ENCODE measurements at places on chromosomes 3 and 15. TPM values are rescaled to one million over a fixed set of nuclear protein-coding genes. Genes with fewer than 3 reads are reported as not detected.

Gene PYGO1
- 9.8 TPM for total RNA-seq

DNA sequence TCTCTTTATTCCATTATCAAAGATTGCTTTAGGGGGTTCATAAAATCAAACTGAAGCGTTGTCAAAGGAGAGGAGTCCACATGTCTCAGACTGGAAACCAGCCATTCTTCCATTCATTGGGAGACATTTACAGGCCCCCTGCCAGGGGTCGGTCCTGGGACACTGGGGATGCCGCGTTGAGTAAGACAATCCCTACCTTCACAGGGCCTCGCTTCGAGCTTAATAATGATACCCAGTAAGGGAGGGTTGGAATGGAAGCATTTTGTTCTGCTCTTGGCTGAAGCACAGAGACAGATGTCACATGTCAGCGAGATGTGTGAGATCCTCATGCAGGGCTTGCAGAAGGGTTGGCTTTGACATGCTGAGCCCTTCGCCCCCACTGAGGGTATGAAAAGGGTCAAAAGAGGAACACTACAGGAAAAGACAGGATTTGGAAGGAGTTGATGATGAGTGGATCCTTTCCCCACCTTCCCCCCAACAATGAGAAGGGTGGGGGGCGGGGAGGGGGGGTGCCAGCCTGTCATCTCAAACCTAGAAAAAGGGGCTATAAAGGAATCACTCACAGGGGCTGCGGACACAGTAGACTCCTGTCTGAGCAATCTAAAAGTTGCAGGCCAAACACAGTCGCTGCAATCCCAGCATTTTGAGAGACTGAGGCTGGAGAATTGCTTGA, 25.6 kb upstream of the ARL8B start:
- no peak for DNase-seq

- DNase-seq, result no peak
Observed at GRCh38 chr3:187323091-187323490, 31.6 kb upstream of the MASP1 start.

DNA sequence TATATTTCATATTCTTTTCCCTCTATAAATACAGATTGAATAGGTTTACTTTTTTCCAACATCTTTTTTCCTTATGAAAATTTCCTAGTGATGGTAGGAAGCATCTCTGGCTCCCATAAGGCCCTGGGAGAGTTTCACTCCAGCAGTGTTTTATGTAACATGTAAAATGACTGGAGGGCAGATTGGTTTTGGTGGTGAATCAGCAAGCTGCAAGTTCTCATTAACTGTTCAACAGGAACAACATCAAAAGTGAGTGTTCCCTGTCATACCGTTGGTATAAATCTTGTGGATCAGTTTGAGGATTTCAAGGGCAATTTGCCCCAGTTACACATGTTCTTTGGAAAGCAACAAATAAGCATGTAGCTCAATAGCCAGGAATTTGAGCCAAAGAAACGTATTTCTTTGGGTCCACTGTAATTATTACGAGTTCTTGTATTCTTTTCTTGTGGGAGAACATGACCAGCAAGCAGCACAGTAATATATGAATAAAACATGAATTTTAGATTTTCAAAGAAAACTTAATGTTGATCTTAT, 345.7 kb downstream of the SV2B start:
- peak; percentile 51 for DNase-seq

Gene SPTBN5
- total RNA-seq, result 1.1 TPM

DNA sequence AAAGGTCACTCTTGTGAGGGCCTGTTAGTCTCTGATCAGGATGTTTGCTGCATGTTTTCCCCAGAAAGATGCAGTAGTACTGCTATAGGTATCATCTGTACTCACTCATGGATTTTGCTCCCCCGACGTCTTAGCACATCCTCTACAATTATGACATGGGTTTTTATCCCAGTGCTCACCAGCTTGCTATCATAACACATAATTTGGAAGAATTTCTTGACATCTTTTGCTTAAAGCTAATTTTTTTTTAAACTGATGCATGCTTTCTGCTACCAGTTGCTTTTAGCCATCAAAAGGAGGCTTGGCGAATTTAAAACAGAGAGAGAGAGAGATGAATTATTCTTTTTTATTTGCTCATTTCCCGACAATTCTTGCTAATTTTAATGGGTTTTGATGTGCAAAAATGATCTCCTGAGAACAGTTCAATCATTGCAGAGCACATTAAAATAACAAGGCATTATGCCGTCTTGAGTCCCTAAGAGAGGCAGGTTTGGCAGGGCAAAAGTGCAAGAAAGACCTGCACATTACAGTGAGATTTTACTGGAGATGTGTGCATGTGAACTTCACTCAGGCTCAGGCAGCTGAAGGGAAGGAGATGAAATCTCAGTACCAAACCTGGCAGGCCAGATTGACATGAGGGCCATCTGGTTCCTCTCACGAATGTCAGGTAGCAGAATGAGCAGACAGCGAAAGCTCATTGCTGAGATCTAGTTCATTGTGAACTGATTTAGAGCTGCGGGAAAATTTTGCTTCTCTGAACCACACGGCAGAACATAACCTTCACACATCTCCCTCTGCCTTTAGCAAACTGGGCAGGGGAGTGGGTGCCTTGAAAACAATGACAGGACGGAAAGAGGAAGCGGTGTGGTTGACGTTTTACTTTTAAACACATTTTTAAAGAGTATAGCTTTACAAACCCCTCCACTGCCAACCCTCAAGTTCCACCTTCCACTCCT, 25.9 kb upstream of the GOLGA8B start:
- no peak for DNase-seq

Gene TERC
- 101 TPM for total RNA-seq

GRCh38 chr3:30776186-30776815, 118.2 kb downstream of the GADL1 start:
- no peak for DNase-seq

DNA sequence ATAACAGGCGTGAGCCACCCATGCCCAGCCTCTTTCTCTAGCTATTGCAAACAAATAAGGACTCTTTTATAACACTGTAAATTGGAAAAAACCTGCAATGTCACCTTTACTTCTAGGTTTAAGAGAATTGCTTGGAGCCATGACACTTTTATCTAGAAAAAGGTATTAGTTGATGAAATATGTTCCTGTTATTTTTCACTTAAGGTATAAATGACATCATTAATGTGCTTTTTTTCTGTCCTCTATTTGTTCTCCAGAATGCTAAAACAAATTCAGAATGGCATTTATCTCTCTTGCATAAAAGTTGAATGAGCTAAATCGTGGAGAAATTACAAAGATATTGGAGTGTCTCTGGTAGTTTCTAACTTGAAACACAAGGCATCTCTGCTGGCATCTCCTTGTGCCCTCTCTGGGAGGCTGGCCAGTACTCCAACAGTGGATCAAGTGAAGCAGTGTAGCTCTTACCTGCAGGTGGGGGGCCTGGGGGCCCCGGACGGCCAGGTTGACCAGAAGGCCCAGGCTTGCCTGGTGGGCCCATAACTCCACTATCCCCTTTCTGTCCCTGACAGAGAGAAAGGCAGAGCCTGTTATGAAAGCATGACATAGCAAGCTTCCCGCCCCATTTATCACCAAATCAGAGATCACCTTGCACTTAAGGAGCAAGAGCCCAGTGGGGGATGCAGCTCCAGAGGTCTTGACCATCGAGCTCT, 38.6 kb downstream of the EAF1 start:
- DNase-seq, result no peak
